ENCODE measurements at places on chromosomes 12 and 14.

DNA sequence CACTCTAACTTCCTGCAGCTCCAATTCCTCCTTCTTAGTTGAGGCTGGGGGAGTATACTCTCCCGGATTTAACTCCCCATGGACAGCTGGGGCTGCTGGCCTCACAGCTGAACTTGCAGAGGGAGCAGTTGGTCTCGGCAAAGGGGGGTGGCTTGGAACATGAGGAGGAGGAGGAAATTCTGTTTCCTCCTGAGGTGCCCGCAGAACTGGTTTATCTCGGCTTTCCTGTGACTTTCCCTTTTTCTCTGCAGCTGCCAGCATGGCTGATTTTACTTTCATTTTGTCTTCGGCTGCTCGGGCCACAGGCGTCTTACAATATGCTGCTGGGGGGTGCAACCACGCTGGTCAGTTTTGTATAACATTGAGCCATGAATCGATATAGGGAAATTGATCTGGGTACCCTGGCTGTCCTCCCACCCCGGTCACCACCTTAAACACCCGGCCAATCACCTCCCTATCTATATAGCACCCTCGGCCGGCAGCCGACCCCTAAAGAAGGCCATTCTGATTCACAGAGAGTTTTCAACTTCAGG, 1317.6 kb downstream of the TMEM121 start:
- H3K4me1 ChIP-seq, result no peaks in the 10 kb centered on the region
- no peak overlapping the region for H3K27ac ChIP-seq
- no peak for DNase-seq
- no peak overlapping the region for H3K4me3 ChIP-seq

DNA sequence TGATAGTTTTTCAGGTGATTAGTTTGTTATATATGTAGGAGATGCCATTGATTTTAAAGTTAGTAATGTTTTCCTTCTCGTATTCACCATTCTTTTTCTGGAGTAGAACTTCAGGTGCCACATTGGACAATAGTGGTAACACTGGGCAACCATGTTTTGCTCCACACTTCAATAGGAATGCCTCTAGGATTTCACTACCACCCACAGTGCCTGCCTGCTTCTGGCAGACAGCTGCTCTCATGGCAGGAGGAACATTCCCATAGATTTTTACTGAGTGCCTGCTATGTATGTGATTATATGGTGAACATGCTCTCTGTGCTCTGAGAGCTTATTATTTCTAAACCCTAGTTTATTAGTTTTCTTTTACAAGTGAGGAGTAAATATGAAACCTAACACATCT, 53.7 kb downstream of the GCH1 start:
- H3K4me1 ChIP-seq, result no peaks in the 10 kb centered on the region
- no peak overlapping the region for H3K4me3 ChIP-seq
- H3K27ac ChIP-seq, result no peak overlapping the region
- DNase-seq, result no peak
- H3K27me3 ChIP-seq, result no peaks in the 10 kb centered on the region

DNA sequence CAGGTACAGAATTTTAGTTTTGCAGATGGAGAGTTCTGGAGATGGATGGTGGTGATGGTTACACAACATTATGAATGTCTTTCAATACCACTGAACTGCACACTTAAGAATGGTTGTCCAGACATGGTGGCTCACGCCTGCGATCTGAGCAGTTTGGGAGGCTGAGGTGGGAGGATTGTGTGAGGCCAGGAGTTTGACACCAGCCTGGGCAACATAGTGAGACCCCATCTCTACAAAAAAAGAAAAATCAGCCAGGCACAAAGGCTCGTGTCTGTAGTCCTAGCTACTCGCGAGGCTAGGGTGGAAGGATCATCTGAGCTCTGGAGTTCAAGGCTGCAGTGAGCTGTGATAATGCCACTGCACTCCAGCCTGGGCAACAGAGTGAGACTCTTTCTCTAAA, 8.1 kb upstream of the USP30 start:
- H3K27me3 ChIP-seq, result no peaks in the 10 kb centered on the region
- no peak overlapping the region for H3K4me3 ChIP-seq
- DNase-seq, result no peak
- H3K4me1 ChIP-seq, result no peaks in the 10 kb centered on the region
- no peak overlapping the region for H3K27ac ChIP-seq

- H3K36me3 ChIP-seq, result no peaks in the 10 kb centered on the region
- H3K4me1 ChIP-seq, result peaks cover 6% of the 10 kb centered on the region
- no peak overlapping the region for H3K27ac ChIP-seq
- no peak for DNase-seq
Observed at GRCh38 chr14:50821510-50822464, 9.2 kb downstream of the NIN start.

- no peak overlapping the region for H3K4me3 ChIP-seq
- H3K36me3 ChIP-seq, result no peaks in the 10 kb centered on the region
- peak overlapping the region; percentile 59 for H3K27ac ChIP-seq
- peaks cover 4% of the 10 kb centered on the region for H3K4me1 ChIP-seq
- no peaks in the 10 kb centered on the region for H3K27me3 ChIP-seq
Observed at GRCh38 chr12:80187660-80188090, 88.3 kb downstream of the OTOGL start.

DNA sequence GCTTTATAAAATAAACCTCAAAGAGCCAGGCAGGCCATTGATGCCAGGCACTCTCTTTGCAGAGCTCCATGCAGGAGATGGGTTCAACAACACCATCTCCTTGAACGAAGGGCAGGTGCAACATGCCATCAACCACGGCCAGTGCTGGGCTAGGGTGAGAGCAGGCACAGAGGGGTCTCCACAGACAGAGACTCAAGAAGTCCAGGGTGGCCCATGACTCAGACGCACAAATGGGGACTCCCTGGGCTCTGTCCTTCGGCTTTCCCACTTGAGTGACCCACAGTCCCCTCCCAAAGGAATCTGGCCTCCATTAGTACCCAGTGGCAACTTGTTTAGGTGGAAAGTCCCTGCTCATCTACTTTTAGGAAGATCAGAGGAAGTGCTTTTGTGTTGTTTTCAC, 124.4 kb upstream of the PZP start:
- no peaks in the 10 kb centered on the region for H3K4me1 ChIP-seq
- H3K27me3 ChIP-seq, result no peaks in the 10 kb centered on the region
- DNase-seq, result no peak
- no peak overlapping the region for H3K4me3 ChIP-seq
- H3K36me3 ChIP-seq, result no peaks in the 10 kb centered on the region

DNA sequence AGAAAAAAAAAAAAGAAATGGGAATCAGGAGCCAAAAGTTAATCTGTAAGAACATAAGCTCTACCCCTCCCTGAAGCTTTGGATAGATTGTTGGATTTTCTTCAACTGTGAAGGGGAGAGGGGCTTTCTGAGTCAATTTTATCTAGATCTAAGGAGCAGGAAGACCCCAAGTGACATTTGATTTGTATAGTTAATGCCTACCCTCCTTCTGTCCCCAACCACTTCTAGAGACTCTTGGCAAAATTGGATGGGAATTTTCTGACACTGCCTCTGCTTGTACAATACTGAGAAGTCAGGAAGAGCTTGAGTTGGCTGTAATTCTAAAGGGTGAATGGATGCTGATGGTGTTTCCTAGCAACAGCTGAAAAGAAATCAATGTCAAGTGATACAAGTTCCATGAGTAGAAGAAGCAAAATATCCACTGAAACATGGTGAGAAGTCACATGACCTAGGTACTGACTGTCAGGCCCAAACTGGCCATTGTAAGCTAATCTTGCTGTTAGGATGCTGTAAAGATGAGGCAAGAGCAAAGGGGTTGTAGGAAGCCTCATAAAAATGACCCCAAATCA, 42.2 kb downstream of the NDUFA12 start:
- no peaks in the 10 kb centered on the region for H3K36me3 ChIP-seq
- no peak overlapping the region for H3K4me3 ChIP-seq
- no peak for DNase-seq
- no peaks in the 10 kb centered on the region for H3K27me3 ChIP-seq
- no peaks in the 10 kb centered on the region for H3K4me1 ChIP-seq

DNA sequence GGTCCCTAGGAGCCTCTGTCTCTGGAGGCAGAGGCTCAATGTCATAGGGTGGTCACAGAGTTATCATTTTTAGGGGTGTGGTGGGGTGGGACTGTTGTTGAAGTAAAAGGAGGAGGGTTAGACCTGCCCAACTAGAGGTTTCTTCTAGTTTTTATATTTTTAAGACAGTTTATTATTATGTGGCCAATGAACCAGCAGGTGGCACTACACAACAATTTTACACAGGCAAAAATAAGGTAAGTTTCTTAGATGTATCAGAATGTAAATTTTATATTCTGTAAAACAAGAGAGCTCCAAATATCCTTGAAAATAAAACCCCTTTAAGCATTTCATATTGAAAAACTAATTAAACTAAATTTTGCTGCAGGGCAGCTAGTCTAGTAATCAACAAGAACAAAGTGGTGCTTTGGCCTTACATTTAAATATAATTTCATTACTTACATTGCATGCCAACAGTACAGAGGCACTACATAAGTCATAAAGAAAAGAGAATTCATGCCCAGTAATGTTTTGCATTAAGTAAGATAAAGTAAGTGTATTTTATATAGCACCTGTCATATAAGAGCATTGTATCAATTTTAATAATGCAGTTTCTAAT, 22.2 kb upstream of the OVCH1 start:
- peak; percentile 13 for DNase-seq
- no peak overlapping the region for H3K27ac ChIP-seq
- no peak overlapping the region for H3K4me3 ChIP-seq
- H3K27me3 ChIP-seq, result no peaks in the 10 kb centered on the region
- no peaks in the 10 kb centered on the region for H3K36me3 ChIP-seq

DNA sequence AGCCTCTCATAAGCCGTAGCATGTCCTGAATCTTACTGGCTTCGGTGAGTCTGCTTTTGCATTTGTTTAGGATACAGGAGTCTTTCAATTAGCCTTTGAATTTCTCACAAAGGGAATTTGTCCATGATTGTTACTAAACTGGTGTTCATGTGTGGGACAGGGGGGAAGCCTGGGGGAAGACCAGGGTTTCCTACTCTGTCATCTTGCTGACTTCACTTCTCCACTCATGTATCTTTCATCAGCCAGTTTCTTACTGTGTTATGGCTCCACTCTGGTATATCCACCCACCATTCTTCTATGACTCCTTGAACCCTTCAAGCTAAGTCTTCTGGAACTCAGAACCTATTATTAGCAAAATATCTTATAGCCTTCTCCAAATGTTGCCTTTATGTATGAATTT, 31.7 kb upstream of the A2M start:
- no peaks in the 10 kb centered on the region for H3K27me3 ChIP-seq
- no peaks in the 10 kb centered on the region for H3K4me1 ChIP-seq
- DNase-seq, result no peak
- no peak overlapping the region for H3K4me3 ChIP-seq
- H3K27ac ChIP-seq, result no peak overlapping the region
